ENCODE measurements at places on chromosomes 5 and 9.

- DNase-seq, result no peak
Measured at GRCh38 chr5:2021484-2022176, 138.9 kb upstream of the IRX4 start.

- no peak for DNase-seq
Measured at GRCh38 chr5:166962461-166962860, 1329.0 kb upstream of the WWC1 start.

- no peak for DNase-seq
Measured at GRCh38 chr5:127814588-127814973, 111.4 kb downstream of the CCDC192 start.

DNA sequence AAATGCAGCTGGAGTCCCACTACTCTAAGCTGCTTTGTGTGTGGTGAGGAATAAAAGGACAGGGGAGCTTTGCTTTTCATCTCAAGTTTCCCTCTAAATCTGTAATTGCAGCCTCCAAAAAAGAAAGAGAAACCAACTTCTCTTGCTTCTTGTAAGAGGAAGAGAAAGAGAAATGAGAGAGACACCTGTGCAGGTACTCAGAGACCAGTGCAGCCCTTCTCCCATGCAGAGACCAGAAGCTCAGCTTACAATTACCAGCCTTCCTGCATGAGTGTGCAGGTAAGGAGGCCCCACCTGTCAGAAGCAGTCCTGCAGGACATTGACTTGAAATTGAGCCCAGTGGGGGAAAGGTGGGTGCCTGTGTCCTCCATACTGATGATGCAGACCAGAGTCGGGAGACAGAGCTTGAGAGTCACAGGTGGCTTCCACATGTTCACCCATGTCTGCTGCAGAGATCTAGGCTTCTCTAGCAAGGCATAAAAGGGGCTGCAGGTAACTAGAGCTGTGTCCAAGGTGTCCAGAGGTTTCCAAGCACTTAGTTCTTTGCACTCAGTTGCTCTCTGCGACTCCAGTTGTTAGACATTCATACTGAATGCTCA lies 15.3 kb upstream of the MED10 start:
- DNase-seq, result no peak

GRCh38 chr5:134124289-134125038 lies 10.0 kb downstream of the TCF7 start:
- no peak for DNase-seq
